ENCODE measurements at places on chromosomes 5 and 9. TPM values are rescaled to one million over a fixed set of nuclear protein-coding genes. Genes with fewer than 3 reads are reported as not detected.
A peak's percentile ranks its signal among the peaks of the same experiment; 100 is the strongest.

- H3K27ac ChIP-seq, result peak overlapping the region; percentile 11
- H3K27me3 ChIP-seq, result no peaks in the 10 kb centered on the region
- no peaks in the 10 kb centered on the region for H3K36me3 ChIP-seq
Measured at GRCh38 chr9:27184556-27185351, 75.7 kb downstream of the TEK start.

DNA sequence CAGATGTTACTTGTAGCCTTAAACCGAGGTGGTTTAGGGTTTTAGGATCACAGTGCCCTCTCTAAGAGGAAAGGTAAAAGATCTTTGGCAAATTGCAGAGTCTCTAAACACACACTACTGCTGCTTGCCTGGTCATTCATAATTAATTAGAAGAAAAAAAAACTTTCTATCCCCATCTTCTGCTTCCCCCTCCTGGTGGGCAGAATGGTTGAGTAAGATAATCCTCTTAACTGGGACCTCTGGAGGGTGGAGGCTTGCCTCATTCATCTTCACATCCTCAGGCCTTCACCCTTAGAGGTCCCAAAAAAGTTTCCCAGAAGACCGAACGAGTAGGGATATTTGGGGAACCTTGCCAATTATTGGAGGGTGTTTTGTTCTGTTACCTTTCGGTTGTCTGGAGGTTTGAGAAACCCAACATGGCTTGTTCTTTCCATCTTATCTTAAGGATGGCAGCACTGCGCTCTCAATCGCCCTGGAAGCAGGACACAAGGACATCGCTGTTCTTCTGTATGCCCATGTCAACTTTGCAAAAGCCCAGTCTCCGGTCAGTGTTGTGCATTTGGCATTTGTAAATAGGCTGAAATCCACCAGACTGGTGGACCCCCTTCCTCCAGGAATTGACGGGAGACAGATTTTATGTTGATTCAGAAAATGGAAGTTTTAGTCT, 97.3 kb upstream of the DMRT1 start:
- H3K36me3 ChIP-seq, result peaks cover 17% of the 10 kb centered on the region
- no peak overlapping the region for H3K4me3 ChIP-seq
- peaks cover 5% of the 10 kb centered on the region for H3K4me1 ChIP-seq
- no peak overlapping the region for H3K27ac ChIP-seq

- no peak overlapping the region for H3K4me3 ChIP-seq
- DNase-seq, result peak; percentile 70
- peaks cover 92% of the 10 kb centered on the region for H3K4me1 ChIP-seq
- no peaks in the 10 kb centered on the region for H3K27me3 ChIP-seq
- H3K27ac ChIP-seq, result peak overlapping the region; percentile 77
Measured at GRCh38 chr5:139657363-139658321, 9.5 kb downstream of the CXXC5 start.

DNA sequence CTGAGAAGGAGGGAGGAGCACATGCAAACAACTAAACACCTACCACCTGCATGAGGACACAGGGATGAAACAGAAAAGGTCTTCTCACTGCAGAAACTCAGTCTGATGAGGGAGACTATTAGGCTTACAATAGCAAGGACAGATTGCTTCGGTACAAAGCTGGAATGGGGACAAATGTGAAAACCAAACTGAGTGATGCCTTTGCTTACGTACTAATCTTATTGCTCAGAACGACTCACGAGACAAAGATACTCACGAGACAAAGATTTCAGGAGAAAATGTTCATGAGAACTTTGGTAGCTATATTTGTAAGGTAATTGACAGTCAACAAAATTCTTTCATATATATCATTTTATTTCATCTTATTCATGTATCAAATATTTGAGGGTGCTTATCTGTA, 71.9 kb upstream of the TAF1L start:
- 0 out of 2 replicates have a peak, but pooled peaks cover 5% of the 10 kb centered on the region for H3K4me1 ChIP-seq
- no peak overlapping the region for H3K27ac ChIP-seq
- no peaks in the 10 kb centered on the region for H3K36me3 ChIP-seq

- no peaks in the 10 kb centered on the region for H3K27me3 ChIP-seq
- H3K4me1 ChIP-seq, result no peaks in the 10 kb centered on the region
- no peak overlapping the region for H3K27ac ChIP-seq
- no peak overlapping the region for H3K4me3 ChIP-seq
Measured at GRCh38 chr5:16550316-16550952, 66.4 kb downstream of the RETREG1 start.

DNA sequence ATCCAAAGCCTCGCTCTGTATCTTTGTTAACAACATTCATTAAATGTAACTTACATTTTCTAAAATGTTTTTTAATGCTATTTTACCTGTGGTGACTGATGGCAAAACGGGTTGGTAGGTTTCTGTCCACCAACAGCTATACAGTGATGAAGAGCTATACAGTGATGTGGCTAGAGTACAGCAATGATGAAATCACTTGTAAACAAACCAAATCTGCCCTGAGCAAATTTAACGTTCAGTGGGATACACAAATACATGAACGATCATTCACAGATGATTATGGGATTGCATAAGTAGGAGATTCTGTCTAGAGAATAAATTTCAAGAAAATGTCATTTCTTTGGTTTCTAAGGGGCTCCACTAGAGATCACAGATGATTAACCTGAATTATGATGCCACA, 132.7 kb downstream of the MPDZ start:
- no peaks in the 10 kb centered on the region for H3K4me1 ChIP-seq
- no peaks in the 10 kb centered on the region for H3K36me3 ChIP-seq
- H3K27me3 ChIP-seq, result no peaks in the 10 kb centered on the region
- no peak overlapping the region for H3K27ac ChIP-seq

GRCh38 chr5:41527201-41527779, 16.9 kb upstream of the PLCXD3 start:
- no peak overlapping the region for H3K4me3 ChIP-seq
- H3K27me3 ChIP-seq, result no peaks in the 10 kb centered on the region
- no peaks in the 10 kb centered on the region for H3K4me1 ChIP-seq
- H3K27ac ChIP-seq, result no peak overlapping the region

DNA sequence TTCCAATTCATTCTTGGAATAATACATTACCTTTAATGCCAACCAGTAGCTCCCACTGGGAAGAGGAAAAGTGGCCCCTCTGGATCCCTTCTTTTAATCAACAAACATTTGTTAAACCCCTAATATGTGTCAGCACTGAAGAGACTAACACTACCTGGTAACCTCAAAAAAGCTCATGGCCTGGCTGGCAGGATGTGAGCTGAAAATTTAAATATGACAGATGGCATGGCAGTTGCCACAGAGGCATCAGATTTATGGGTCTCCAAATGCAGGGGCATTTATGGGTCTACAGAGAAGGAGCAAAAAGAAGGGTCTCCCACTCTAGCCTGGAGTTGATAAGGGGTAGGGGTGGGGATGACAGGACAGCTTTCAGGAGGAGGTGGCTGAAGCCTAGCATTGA, 12.5 kb downstream of the DNAH5 start:
- H3K27me3 ChIP-seq, result no peaks in the 10 kb centered on the region
- DNase-seq, result no peak
- H3K4me1 ChIP-seq, result no peaks in the 10 kb centered on the region
- H3K36me3 ChIP-seq, result no peaks in the 10 kb centered on the region

- no peak overlapping the region for H3K27ac ChIP-seq
- no peak overlapping the region for H3K4me3 ChIP-seq
- no peaks in the 10 kb centered on the region for H3K4me1 ChIP-seq
- no peaks in the 10 kb centered on the region for H3K27me3 ChIP-seq
Measured at GRCh38 chr5:96751203-96752169, 56.3 kb downstream of the ERAP1 start.

DNA sequence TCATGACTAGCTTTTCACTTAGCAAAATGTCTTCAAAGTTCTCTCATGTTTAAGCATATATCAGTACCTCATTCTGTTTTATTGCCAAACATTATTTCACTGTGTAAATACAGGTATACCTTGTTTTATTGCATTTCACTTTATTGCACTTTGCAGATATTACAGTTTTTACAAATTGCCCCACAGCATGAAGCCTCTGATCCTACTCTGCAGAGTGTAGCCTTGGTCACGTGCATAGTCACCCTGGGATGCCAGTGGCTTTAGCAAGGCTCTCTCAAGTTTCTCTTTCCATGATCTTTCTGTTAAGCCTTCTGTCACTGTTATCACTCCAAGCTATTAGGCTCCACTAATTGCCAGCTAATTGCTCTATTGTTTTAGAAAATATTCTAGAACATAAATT, 182.2 kb upstream of the GRIA1 start:
- H3K4me1 ChIP-seq, result no peaks in the 10 kb centered on the region
- no peak for DNase-seq
- H3K27me3 ChIP-seq, result no peaks in the 10 kb centered on the region
- H3K27ac ChIP-seq, result no peak overlapping the region
- no peak overlapping the region for H3K4me3 ChIP-seq

DNA sequence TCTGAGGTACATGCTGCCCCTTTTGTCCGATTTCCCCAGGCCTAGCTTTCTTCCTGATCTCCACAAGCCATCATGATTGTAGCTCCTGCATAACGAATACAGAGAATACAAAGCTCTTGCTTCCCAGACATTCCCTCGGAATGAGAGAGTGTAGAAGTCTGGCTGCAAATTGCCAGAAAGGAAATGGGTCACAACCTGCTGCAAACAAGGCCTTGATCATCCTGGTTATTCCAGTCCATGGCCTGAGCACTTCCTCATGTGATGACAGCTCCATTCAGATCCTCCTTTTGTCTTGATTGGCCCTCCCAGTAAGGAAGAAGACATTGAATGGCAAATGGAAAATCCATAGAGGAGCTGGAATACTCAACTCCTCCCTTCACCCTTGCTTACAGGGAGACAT, 136.0 kb upstream of the ADRA1B start:
- H3K27ac ChIP-seq, result no peak overlapping the region
- no peak for DNase-seq
- no peaks in the 10 kb centered on the region for H3K36me3 ChIP-seq
- H3K27me3 ChIP-seq, result no peaks in the 10 kb centered on the region
- no peak overlapping the region for H3K4me3 ChIP-seq
- H3K4me1 ChIP-seq, result peaks cover 28% of the 10 kb centered on the region

GRCh38 chr9:642014-642413, 199.5 kb upstream of the DMRT1 start:
- H3K36me3 ChIP-seq, result no peaks in the 10 kb centered on the region
- H3K27ac ChIP-seq, result no peak overlapping the region
- no peak overlapping the region for H3K4me3 ChIP-seq
- no peak for DNase-seq
- H3K4me1 ChIP-seq, result no peaks in the 10 kb centered on the region
- no peaks in the 10 kb centered on the region for H3K27me3 ChIP-seq

DNA sequence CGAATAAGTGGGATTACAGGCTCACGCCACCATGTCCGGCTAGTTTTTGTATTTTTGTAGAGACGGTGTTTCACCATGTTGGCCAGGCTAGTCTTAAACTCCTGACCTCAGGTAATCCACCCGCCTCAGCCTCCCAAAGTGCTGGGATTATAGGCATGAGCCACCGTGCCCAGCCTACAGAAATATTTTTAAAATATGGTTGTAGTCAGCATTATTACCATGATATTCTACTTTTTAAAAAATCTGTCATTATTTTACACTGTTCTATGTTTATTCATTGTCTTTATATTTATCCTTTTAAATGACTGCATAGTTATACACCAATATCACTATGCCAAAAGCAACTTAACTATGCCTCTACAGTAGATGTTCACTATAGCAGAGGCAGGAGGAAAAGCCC, 41.6 kb upstream of the SLC30A5 start:
- H3K4me3 ChIP-seq, result no peak overlapping the region
- H3K4me1 ChIP-seq, result no peaks in the 10 kb centered on the region
- no peaks in the 10 kb centered on the region for H3K36me3 ChIP-seq
- DNase-seq, result no peak
- H3K27me3 ChIP-seq, result no peaks in the 10 kb centered on the region

GRCh38 chr5:96111080-96111756, 149.6 kb upstream of the ELL2 start:
- no peak overlapping the region for H3K4me3 ChIP-seq
- H3K36me3 ChIP-seq, result no peaks in the 10 kb centered on the region
- no peaks in the 10 kb centered on the region for H3K4me1 ChIP-seq
- no peak for DNase-seq

Gene GIN1
- total RNA-seq, result 12.4 TPM

Gene SPAG8
- not detected for total RNA-seq

Gene F2RL1
- 0.41 TPM for total RNA-seq

Gene MROH2B
- total RNA-seq, result not detected

Gene CDH9
- total RNA-seq, result not detected

Gene ADAMTS12
- 9.1 TPM for total RNA-seq
